ENCODE measurements at places on chromosomes 1 and 21.

- DNase-seq = no peak
Measured at GRCh38 chr1:33711511-33711910, 152.4 kb upstream of the HMGB4 start.

GRCh38 chr1:236370420-236370819, 23.7 kb upstream of the EDARADD start:
- no peak for DNase-seq

- peak; percentile 8 for DNase-seq
Measured at GRCh38 chr1:119988306-119989062, 81.0 kb downstream of the NOTCH2 start.

DNA sequence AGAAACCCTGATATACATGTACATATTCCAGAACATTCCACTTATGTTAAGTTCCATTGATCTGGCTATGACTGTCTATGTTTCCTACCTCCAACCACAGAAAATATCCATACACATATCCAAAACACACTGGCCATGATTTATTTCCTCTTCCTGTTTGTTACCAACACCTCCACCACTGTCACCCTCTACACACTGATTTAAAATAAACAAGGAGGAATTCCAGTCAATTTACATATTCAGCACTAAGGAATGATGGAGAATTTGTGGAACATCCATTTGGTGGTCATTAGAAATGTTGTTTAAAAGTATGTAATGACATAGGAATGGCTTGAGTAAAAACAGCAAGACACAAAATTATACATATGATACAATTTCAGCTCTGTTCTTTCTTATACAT, 5.5 kb upstream of the STX6 start:
- no peak for DNase-seq

DNA sequence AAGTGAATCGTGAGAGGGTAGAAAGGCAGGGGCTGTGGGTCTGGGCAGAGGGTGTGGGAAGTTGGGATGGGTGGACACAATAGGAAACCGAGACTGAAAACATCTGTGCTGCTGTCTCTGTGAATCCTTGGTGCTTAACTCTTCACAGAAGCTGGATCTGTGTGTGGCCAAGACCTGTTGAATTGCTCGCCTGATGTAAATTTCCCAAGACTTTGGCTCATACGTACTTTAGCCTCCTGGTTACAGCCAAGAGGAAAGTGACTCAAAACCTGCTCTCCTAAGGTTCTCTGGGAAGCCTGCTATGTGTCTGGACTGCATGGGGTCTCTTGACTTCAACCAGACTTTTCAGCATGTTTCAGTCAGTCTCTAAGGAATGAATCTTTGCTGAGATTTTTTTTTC, 270.3 kb downstream of the RWDD3 start:
- DNase-seq = no peak

DNA sequence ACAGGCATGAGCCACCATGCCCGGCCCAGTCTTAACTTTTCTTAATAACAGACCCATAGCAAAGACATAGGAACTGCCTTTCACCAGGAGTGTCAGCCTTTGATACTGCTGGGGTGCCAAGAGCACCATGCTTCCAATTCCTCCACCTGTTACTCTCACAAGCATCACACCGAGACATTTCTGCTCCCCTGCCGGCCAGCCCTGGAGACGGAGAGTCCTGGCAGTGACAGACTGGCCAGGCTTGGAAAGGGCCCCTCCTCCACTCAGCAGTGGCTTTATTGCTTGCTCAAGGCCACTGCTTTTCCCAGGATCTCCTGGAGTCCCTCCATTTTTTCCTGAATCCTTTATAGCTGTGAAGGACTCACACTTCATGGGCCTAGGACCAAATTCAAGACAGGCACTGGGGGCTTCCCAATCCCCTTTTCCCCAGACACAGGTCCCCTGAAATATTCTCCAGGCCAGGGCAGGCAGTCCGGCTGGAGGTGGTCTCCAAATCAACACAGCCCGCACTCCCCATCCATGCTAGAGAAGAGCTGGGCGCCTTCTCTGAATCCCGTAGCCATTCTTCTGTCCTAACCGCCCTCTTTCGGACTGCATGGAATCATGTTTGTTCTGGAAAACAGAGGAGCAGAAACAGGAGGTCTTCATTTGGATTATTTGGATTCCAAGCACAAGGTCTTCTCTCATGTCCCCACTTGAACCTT, 25.5 kb upstream of the PTPRF start:
- no peak for DNase-seq

GRCh38 chr1:58857680-58858673, 74.1 kb upstream of the JUN start:
- no peak for DNase-seq
